ENCODE measurements at places on chromosomes 16 and 17.
A peak's percentile ranks its signal among the peaks of the same experiment; 100 is the strongest.

DNA sequence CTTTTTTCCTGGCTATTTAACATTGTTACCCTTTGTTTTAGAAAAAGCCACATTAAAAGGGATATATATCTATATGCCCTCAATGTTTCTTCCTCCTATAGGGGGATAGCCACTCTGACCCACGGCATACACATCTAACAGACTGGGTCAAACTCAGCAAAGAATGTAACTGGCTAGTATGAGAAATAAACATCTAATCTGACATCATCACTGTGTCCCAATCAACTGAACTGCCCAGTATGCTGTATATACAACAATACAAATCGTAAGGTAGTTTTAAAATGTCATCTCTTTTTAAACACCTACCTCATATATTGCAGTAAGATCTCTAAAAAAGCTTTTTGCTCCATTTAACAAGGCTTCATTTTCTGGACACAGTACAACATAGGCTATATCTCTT, 39.9 kb upstream of the INTS2 start:
- no peak for DNase-seq

DNA sequence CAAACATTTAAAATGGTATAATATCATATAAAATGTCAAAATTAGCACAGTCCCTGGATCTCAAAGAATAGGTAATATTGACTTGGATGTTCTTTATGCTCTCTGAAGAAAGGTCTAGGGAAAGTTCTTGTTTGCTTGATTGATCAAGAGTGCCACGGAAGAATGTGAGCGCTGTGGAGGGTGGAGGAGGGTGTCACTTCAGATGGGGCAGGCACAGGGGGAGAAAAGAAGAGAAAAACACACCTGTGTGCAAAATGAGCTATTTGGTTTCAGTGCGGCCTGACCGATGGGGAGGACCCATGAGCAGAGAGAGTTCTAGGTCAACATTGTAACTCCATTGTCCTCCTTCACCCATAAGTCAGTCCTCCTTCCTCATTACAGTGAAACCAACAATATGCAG, 8.8 kb upstream of the VPS4A start:
- DNase-seq, result no peak

DNA sequence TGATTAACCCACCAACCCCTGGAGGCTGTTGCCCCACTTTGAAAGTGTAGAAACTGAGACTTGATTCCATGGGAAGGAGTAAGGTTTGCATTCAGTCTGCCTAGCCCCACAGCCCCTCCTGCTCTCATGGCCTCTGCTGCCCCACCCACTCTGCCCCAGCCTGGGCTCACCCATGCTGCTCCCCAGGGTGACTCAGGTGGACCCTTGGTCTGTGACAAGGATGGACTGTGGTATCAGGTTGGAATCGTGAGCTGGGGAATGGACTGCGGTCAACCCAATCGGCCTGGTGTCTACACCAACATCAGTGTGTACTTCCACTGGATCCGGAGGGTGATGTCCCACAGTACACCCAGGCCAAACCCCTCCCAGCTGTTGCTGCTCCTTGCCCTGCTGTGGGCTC, 6.5 kb downstream of the PRSS41 start:
- DNase-seq, result no peak

GRCh38 chr17:66420961-66421371, 118.6 kb downstream of the PRKCA start:
- no peak for DNase-seq

DNA sequence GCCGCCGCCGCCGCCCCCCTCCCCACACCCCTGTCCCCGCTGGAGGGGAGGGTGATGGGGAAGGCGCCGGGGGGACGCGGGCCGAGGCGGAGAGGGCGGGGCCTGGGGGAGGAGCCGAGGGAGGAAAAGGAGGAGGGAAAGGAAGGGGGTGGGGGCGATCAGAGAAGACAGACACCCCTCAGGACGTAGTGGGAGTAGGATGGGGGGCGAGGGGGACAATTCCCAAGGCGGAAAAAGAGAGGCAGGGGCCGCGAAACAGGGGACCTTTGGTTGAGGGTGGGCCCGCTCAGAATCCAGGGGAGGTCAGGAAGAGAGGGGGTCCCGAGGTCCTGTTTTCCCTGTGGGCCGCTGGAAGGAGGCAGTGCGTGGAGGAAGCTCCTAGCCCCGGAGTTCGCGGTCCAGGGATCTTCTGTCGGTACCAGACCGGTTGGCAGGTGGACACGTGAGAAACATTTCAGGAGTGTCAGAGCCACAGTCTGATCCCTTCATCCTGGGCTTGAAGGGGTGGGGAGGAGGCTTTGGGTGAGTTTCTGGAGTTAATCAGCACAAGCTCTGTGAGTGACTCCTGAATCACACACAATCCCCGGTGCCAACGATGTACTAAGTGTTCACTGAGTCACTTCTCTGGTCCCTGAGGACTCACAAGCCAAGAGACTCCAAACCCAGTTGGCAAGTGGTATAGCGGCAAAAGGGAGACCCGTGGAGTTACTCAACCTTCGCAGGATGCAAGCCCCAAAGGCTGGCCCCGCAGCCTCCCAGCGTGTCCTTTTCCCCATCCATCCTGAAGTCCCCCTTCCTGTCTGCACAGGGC, at the start of gene XYLT1:
XYLT1 (minus strand) TSS at position 53 of the 811 bp plus-strand sequence. CDS start 164 bp downstream, outside the sequence.
- peak; percentile 76 for DNase-seq

- no peak for DNase-seq
These were observed 4.1 kb downstream of the SNRNP25 start for GRCh38 chr16:57711-58110.

- DNase-seq, result no peak
These were observed 515.3 kb upstream of the CA10 start for GRCh38 chr17:52673791-52674190.

DNA sequence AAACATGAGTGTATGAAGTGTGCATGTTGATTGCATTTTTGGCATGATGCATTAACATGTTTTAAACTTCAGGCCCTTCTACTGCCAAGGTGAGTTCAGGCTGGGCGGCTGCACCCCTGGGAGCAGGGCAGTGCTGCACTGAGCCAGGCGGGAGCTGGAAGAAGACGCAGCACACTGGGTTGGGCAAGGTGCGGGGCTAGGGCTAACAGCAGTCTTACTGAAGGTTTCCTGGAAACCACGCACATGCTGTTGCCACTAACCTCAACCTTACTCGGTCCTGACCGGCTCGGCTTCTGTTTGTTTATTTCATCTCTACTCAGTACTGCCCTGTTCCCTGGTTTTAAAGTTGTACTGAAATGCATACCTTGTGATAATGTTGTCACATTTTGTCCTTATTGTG, 61.0 kb downstream of the MAP2K4 start:
- DNase-seq, result no peak

GRCh38 chr16:67853670-67854069, 6.2 kb upstream of the CENPT start:
- no peak for DNase-seq

DNA sequence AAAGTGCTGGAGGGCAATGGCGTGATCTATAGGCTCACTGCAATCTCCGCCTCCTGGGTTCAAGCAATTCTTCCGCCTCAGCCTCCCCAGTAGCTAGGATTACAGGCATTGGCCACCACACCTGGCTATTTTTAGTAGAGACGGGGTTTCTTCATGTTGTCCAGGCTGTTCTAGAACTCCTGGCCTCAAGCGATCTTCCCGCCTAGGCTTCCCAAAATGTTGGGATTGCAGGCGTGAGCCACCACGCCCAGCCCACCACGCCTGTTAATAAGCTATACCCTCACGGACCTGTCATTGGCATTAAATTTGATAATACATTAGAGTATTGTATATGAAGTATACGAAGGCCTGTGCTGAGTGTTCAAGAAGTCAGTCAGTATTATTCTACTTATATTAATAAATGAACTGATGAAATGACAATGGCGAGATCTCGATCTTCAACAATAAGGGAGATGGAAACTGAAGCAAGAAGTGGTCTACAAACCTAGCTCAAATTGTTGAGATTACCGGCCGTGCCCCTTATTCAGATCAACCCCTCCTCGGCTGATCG, 818 bp upstream of the BCAS3 start:
- DNase-seq, result no peak

GRCh38 chr16:79897453-79898146, 297.1 kb upstream of the MAF start:
- no peak for DNase-seq

DNA sequence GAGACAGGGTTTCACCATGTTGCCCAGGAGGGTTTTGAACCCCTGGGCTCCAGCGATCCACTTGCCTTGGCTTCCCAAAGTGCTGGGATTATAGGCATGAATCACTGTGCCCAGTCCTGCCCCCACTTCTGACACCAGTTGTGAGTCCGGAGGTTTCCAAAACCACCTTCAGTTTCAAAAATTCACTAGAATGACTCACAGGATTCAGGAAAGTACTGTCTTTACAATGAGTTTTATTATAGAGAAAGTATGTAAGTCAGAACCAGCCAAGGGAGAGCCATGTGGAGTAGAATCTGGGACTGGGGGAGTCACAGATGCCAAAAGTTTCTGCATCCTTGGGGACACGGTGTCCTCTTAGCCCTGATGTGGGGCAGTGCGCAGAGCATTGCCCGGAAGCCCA, 55.1 kb downstream of the PLD6 start:
- peak; percentile 70 for DNase-seq

- no peak for DNase-seq
These were observed 41.7 kb downstream of the PIPOX start for GRCh38 chr17:29084541-29085146.

DNA sequence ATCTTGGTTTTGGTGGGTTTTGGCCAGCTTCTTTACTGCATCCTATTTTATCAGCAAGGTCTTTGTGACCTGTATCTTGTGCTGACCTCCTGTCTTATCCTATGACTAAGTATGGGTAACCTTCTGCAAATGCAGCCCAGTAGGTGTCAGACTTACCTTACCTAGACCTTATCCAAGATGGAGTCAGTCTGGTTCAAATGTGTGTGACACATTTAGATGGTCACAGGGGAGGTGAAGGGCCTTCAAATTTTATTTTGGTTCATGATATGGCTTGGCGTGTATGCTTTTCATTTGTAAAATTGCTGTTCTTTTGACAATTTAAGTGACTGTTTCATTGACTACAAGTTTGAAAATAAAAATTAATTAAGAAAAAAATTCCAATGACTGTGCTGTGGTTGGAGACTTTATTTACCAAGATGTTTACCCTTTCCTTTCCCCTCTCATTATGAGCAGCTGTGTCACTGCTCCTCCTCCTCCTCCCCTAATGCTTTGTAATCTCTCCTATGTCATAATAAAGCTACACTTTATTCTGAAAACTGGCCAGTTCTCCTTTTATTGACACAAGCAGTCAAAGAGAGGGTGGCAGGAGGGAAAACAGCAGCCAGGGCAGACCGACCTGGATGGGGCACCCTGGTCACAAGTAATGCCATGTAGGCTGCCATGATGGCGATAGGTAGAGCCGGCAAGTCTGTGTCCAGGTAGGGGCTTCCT, 49.4 kb downstream of the TNFRSF13B start:
- no peak for DNase-seq

GRCh38 chr16:69787883-69788282, 25.8 kb downstream of the WWP2 start:
- DNase-seq, result no peak

DNA sequence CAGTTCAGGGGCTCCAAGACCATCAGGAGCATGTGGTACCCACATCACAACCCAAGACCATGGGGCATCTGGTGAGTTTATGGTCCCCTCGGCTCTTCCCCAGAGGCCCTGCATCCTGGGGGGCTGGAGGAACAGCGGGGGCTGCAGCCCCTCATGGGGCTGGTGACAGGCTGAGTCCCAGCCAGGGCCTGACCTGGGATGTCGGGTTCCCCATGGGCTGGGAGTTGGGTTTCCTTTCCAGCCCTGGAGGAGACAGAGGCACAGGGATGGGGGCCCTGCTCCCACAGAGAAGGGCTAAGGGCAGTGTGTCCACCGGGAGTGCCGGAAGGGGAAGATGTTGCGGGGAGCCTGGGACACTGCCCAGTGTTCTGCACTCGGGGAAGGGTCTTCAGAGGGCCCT, 82.4 kb downstream of the GOSR1 start:
- no peak for DNase-seq

GRCh38 chr17:34301986-34302385, 16.4 kb downstream of the CCL11 start:
- DNase-seq, result peak; percentile 41

DNA sequence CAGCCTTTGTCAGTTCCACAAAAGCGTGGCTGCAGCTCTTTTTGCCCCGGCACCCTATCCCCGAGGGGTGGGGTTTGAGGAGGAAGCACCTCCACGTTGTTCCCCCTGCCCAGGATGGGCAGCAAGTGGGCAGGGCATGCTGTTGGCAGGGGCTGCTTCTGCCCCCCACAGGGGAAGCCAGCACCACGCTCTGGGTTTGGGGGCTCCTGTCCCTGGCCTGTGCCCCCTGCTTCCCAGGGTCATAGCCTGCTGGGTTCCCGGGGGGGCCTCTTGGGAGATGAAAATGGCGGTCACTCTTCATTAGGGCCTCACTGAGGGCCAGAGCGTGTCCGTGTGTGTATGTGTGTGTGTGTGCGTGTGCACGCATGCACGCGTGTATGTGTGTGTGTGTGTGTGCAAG, 22.8 kb downstream of the LASP1 start:
- no peak for DNase-seq

DNA sequence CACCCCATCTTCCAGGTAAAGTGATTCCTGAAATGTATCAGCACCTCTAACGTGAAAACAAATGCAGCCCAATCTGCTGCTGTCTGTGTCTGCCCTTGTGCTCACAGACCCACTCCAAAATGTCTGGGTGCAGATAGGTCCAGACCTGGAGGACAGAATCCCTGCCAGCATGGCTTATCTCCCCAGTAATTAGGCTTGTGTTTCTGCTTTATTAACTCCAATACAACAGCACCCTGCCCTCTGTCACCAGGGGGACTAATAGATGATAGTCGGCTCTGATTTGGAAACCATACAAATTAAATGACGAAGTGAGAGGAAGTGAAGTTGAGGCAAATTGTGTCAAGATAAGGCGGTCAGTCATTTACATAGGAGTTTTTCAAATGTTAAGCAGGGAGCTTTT, 608.3 kb upstream of the SALL1 start:
- DNase-seq, result peak; percentile 59

DNA sequence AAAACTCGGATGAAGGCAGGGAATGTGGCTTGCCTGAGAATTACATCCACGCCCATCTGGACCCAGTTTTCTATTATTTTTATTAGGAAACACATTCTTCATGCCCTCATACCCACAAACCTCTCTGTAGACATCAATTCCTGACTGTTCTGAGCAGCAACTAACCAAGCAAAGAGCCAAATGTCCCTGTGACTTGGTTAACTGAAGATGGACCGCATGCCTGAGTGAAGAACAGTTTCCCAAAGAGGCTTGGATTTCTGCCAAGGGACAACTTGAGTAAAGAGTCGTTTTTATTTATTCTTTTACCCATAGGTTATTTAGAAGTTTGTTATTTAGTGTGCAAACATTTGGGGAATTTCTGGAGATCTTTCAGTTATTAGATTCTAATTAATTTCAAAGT, 259.8 kb downstream of the GRIN2A start:
- no peak for DNase-seq

- DNase-seq, result no peak
These were observed 80.2 kb downstream of the GP2 start for GRCh38 chr16:20247076-20247475.

GRCh38 chr17:48587276-48588073, 2.6 kb downstream of the HOXB3 start:
- no peak for DNase-seq

GRCh38 chr17:57035971-57036481, 49.0 kb upstream of the AKAP1 start:
- DNase-seq, result no peak

- DNase-seq, result no peak
These were observed 21.2 kb upstream of the SP6 start for GRCh38 chr17:47872019-47872650.

GRCh38 chr17:7173687-7174602, 5.2 kb downstream of the ASGR1 start:
- DNase-seq, result peak; percentile 56

- DNase-seq, result no peak
These were observed 542 bp downstream of the GUCY2D start for GRCh38 chr17:8002721-8003593.

Data from cardiac muscle cell (in vitro differentiated cells and primary cell).